BJ (cell line): ENCODE measurements at places on chromosomes 12 and 14. TPM values are rescaled to one million over a fixed set of nuclear protein-coding genes. Genes with fewer than 3 reads are reported as not detected.

DNA sequence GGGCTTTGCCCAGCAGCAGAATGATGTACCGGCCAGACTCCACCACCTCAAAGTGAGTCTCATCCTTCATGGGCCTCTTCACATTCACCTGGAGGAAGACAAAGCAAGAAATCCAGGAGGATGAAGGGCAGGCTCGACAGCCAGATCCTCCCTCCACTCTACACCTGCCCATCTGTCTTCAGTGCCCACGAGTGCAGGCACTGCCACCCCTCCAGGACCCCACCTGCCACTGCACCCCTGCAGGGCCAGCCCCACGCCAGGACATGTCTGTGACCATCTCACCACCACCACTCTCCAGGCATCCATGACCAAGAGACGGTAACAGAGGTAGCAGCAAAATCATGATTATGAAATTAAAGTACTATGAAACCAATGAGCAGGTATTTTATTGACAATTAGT lies 84.3 kb upstream of the ANO2 start:
- DNase-seq, result no peak

DNA sequence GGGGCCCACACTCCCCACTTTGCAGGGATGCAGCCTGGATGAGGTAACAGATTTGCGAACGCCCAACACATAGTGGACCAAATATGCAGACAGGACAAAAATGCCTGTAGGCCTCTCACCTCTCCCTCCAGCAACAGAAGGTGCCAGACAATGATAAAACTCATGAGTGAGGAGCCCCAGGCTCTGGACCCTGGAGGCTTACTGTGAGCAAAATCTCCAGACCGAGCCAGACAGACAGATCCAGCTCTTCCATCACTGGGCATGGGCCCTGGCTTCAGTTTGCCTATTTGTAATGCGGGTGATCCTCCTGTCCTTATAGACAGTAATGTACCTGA lies 42.3 kb downstream of the IRF2BPL start:
- no peak for DNase-seq

- DNase-seq, result no peak
Measured at GRCh38 chr14:68977718-68978171, 1.4 kb downstream of the ACTN1 start.

DNA sequence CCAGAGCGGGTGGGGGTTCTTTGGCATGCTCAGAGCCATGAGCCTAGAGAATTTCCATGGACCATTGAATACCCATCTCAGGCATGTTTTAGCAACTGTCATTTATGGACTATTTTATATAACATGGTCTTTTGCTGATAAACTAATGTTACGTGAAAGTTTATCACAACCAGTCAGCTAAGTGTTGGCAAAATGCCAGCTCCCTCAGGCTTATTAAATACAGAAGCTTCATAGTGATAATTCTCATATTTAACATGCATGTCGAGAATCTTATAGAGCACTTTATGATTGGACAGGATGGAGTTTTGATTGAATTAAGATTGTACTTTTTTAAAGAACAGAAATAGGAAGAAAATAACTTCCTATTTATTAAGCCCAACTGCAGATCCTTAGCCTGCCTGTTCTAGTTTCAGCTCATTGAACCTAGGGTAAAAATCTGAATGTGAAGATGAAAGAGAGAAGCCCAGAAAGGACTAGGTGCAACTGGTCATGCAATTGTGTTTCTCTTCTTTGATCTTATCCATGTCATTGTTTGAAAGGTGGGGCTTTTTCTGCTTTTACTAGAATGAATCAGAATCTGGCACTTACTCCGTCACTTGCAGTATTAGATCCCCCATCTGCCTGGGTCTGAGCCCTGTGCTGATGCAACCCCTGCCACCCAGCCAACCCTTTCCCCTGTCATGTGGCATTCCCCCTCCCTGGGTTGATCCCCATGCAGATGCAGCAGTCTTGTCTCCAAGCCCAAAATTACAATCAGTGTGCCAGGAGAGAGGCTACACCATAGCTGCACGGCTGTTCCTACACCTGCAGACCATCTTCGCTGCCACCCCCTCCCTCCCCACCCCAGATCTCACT lies 134.6 kb upstream of the EVL start:
- no peak for DNase-seq

DNA sequence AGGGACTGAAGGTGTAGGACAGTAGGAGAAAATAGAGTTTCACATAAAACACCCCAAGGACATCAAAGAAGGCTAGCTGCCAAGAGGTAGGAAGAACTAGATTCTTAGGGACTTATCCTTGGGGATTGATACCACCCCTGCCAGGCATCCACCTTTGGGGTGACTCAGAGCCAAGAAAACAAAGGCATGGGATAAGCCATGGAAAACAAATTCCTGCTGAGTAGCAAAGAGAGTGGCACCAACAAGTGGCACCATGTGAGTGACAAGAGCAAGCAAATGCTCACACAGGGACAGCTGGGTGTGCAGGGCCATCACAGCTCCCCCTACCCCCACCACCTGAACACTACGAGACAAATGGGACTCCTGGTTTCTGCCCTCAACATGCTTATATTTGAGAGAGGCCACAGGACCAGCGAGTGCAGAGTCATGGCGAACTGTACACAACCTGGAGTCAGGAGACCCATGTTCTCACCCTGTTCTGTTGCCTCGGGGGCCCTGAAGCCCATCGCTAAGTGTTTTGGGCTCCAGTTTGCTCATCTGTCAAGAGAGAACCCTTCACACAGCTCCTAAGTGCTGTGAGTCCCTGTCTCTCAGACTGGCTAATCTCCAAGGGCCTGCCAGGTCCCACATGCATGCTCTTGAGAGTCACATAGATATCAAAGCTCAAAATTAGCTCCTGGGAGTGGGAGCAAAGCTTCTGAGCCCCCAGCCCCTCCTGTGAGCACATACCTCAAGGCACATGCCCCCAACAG lies 91.9 kb downstream of the DPF3 start:
- DNase-seq, result no peak

The DTX3 gene
- polyA plus RNA-seq, result 18.7 and 26.0 TPM in 2 replicates

DNA sequence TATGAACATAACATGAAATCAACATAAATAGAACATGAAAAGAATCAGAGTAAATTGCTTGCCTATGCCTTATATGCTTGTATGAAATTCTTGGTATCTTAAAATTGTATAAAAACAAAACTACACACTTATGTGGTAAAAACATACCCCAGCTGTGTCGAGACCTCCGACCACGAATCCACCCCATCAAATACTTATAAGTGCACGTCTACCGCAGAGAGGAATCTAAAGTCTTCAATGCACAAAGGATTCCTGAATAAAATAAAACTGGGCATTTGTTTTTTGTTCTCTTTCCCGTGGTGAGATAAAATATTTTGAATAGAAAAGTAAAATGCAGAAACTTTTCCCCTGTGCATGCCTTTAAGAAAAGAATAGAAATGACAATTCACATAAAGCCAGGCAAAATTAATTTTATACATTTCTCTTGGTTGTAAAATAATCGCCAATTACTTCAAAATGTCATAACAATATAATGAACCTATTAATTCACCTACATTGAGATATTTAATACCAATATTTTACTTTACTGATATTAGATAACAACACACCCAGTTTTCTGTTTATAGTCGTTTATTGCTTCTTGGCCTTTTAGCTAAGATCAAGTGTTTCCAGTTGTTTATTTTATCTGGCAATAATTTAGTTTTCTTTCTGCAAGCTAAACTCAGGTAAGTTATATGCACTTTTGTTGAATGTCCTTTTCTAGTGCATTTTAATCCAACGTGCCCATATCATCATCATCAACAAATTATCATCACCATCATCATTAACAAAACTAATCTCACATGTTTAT lies 1.0 kb downstream of the KLRK1 start:
- DNase-seq, result no peak

DNA sequence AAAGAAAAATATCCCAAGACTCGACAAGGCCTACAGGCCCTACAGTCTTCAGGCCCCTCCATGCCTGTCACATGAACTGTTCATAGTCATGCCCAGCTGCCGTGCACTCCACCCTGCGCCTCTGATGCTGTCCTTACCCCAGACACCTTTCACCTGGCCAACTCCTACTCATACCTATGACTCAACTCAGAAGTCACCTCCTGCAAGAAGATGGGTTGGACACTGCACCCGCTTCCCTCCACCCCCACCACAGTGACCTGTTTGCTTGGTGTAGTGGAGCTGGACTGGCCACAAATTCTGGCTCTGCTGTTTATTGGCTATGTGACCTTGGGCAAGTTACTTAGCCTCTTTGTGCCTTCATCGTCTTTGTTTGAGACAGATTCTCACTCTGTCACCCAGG lies 56.2 kb downstream of the PHETA1 start:
- DNase-seq, result no peak

The LRRC10 gene
- not detected in 2 replicates for polyA plus RNA-seq

The IKBIP gene
- polyA plus RNA-seq, result 30.2 and 53.2 TPM in 2 replicates

DNA sequence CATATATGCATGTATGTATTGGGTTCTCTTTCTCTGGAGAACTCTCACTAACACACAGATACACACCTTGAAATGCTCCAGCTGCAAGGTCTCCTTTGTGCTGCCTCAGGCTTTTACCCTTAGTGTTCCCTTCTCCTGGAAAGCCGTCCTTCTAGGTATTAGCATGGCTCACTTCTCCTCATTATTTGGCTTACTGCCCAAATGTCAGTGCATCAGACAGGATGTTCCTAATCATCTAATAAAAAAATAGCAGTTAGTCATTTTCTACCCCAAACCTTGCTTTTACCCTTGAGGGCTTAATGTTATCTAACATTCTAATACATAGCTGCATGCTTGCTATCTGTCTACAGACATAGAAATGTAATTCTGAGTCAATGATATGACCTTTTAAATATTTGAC lies 109.0 kb upstream of the SLC16A7 start:
- no peak for DNase-seq

The RIMBP2 gene
- 0.05 TPM in 1 of 2 replicates, not detected in the other for polyA plus RNA-seq

DNA sequence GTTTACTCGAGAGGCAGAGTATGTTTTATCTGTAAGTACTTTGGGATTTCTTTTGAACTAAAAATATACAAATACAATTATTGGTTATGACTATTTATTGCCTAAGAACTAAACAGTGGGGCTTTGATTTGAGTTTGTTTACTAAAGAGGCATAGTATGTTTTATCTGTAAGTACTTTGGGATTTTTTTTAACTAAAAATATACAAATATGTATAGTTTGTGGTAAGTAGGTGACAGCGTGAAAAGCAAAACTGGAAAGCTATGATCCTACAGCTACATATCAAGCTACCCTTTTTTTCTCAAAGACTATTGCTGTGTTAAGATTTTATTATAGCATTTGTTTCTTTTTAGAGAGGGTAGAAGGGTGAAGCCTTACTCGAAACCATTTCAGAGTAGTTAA lies 171.0 kb downstream of the RAD51B start:
- DNase-seq, result no peak

- no peak for DNase-seq
Measured at GRCh38 chr14:22502551-22502950, 86.5 kb downstream of the DAD1 start.

The CLEC1A gene
- 0.80 TPM in 2 replicates for polyA plus RNA-seq

The KRT77 gene
- not detected in 2 replicates for polyA plus RNA-seq

DNA sequence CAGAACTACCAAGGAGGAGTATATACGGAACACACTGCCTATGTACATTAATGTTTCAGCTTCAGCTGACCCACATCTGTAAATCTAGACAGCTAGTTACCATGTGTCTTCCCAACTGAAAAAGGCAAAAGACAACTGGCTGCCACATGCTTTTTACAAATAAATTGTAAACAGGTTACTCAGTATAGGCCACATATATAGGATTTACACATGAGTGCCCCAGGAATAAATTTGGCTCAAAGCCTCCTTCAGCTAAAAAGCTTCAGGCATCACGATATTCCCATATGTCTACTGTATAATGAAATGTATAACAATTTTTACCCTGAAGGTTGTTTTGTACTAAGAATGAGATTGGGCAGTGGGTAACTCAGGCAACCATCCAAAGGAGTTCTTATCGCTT lies 175.9 kb upstream of the BMP4 start:
- DNase-seq, result no peak

The RD3L gene
- not detected in 2 replicates for polyA plus RNA-seq

The CDCA3 gene
- 39.2 and 57.1 TPM in 2 replicates for polyA plus RNA-seq

The PZP gene
- not detected in 2 replicates for polyA plus RNA-seq

DNA sequence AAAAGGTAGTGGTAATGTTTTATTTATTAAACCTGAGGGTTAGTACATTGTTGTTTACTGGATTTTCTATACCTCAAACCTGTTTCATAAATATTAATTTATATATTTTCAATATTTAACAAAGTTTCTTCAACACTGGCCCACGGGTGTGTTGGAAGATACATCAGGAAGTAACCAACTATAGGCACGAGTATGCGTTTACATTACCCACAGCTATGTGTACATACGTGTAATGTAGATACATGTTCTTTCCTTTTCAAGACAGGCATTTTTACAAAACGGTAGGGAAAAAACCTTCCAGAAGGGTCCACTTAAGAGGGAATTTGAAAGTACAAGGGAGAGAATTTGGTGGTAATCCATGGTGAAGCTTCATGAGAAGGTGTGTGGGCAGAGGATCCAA lies 17.8 kb upstream of the KCNA1 start:
- no peak for DNase-seq

The PTGER2 gene
- 0.43 and 0.71 TPM in 2 replicates for polyA plus RNA-seq

DNA sequence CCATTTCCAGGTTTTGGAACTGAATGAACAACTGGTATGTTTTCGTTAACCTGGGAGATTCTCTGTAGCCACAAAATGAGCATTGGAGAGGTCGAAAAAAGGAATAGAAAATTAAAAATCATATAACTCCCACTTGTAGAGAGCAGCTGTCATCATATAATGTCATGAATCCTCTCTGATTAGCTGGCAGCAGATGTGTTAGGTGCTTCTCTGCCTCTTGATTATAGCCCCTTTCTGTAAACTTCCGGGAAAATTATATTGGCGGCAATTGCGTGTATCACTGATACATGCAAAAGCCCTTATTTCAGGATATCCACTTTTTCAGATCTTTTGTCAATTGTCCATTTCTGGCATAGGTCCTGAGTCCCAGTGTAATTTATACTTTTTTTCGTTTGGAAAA lies 31.7 kb downstream of the FGD4 start:
- no peak for DNase-seq

The CYP27B1 gene
- 0.76 and 0.91 TPM in 2 replicates for polyA plus RNA-seq

GRCh38 chr14:57071639-57072038 lies 197.1 kb downstream of the EXOC5 start:
- DNase-seq, result no peak

DNA sequence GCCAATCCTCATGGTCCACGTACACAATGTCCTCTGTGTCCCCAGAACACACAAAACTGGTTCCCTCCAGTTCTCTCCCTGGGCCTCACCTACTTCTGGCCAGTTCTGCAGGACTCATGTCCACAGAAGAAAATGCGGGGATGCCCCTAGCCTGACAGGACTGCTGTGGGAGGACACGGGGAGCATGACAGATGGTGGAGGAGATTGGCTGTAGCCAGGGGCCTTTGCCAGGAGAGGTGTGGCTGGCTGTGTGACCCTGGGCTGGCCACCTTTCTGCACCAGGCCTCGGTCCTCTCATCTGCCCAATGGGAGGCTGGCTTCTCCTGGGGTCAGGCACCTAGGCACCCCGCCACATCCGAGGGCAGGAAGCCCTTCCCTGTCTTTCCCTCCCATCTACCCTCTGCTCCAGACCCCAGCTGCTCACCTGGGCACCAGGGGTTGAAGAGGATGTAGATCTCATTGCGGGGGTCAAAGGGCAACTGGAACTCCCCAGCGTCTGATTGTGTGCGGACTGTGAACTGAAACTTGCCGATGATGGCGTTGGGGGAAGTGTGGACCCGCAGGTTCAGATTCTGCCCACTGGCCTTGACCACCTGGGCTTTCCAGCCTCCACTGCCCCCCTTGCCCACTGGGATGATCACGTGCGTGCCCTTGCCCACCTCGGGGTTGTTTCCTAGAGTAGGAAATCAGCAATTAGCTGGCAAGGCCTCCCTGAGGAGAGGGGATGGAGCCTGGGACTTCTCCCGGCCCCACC lies 2.8 kb downstream of the TGM1 start:
- DNase-seq, result no peak

The KRT6C gene
- not detected in 2 replicates for polyA plus RNA-seq
